Nephron progenitor cell (in vitro differentiated cells): ENCODE measurements at places on chromosomes 3 and 15.

DNA sequence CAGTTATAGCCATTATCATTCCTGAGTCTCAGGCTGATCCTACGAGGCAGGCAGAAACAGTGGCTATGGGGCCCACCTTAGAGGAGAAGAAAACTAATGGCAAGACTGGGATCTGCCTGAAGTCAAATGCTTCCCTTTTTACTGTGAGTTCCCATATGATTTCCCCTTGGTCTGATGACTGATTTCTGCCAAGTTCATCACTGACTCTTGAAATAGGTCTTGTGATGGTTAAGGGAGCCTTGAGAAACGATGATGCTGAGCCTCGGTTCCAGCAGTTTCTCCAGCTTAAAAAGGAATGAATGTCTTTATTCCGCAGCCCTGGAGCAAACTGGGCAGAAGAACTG is 29.4 kb upstream of the LDHAL6B start:
- no peak overlapping the region for H3K4me3 ChIP-seq
- DNase-seq = no peak
- no peaks in the 10 kb centered on the region for H3K27me3 ChIP-seq
- peaks cover 30% of the 10 kb centered on the region for H3K4me1 ChIP-seq

GRCh38 chr3:48473617-48473952 is 27.0 kb downstream of the ATRIP start:
- peaks cover 4% of the 10 kb centered on the region for H3K36me3 ChIP-seq
- no peaks in the 10 kb centered on the region for H3K27me3 ChIP-seq
- peak overlapping the region; percentile 94 for H3K4me3 ChIP-seq
- peaks cover 35% of the 10 kb centered on the region for H3K4me1 ChIP-seq
- no peak for DNase-seq

- H3K36me3 ChIP-seq = no peaks in the 10 kb centered on the region
- H3K27me3 ChIP-seq = peaks cover 14% of the 10 kb centered on the region
- no peak overlapping the region for H3K27ac ChIP-seq
- no peak overlapping the region for H3K4me3 ChIP-seq
These were observed 12.1 kb upstream of the ALAS1 start for GRCh38 chr3:52185837-52186236.

- no peak overlapping the region for H3K27ac ChIP-seq
- no peak overlapping the region for H3K4me3 ChIP-seq
- peaks cover 4% of the 10 kb centered on the region for H3K27me3 ChIP-seq
These were observed 52.8 kb downstream of the ADAM10 start for GRCh38 chr15:58696738-58697137.

DNA sequence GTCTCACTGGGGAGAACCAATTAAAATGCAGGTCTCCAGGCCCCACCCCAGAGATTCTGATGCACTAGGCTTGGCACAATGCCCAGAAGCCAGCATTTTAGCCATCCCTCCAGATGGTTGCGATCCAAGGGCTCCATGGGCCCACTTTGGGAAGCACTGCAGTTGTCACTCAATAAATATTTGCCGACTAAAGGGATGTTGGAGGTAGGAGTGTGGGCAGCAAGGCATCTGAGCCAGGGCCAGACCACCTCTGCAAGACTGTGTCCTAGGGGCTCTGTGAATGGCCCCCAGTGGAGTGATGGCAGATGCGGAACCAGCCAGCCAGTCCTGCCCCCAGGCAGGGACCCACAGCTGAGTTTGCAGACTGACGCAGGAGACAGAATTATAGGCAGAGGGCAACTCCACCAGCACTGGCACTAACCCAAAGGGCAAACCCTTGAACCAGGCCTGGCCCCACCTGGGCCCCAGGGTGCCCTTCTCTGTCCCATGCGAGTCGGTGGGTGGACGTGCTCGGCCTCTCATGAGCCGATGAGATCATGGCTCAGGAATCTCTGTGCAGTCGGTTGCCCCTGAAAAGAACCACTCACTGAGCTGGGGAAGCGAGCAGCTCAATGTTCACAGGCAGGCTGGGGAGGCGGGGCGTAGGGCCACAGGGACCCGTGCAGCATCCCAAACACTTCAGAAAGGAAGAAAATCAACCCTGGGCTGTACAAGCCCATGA is 49.7 kb downstream of the SEMA5B start:
- DNase-seq = peak; percentile 64
- H3K27me3 ChIP-seq = peaks cover 12% of the 10 kb centered on the region
- H3K4me3 ChIP-seq = no peak overlapping the region
- H3K4me1 ChIP-seq = peaks cover 60% of the 10 kb centered on the region

DNA sequence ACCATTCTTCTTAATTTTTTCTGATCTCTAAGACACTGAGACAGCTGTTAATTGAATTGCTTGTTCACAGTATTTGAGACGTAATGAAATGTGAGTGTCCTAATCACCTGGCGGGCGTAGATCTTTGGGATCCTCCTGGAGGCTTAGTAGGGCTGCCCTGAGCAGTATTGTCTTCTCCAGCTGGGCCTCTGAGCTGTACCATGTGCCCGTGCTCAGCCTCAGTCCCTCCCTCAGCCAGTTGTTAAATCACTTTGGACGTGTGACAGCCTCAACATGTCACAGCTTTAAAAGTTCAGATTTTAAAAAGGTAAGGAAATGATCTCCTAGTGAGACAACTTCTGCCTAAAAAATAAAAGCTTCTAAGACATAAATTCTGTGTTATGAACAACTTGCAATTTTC is 35.5 kb downstream of the IGF1R start:
- H3K4me3 ChIP-seq = no peak overlapping the region
- H3K36me3 ChIP-seq = peaks cover 33% of the 10 kb centered on the region
- peaks cover 76% of the 10 kb centered on the region for H3K4me1 ChIP-seq
- no peak overlapping the region for H3K27ac ChIP-seq
